ENCODE measurements at places on chromosomes 6 and 20.

- DNase-seq = no peak
Measured at GRCh38 chr6:31920811-31921210, 6.7 kb upstream of the C2 start.

DNA sequence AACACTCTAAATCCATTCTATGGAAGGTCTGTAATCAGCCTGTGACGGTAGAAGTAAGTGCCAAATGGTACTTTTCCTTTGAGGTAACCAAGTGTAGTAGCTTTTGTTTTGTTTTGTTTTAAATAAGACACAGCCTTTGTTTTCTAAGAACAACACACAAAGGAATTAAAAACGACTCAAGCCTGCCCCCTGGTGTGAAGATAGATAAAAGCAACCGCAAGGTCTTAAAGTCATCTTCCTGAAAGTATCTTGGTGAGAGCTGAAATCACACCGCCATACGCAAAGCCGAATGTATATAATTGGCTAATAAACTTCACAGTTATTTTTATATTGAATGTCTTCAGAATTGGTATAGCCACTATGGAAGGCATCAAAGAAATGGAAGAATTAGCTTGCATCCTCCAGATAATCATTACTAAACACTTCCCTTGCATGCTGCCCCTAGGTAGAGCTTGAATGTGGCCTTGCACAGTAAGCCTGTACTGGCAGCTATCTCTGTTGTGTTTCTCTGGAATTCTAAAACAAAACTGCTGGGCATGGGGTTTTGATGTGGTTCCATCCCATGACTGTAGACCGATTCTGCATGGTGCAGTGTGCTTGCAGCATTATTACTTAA, 95.6 kb downstream of the LAMP5 start:
- peak; percentile 91 for DNase-seq

DNA sequence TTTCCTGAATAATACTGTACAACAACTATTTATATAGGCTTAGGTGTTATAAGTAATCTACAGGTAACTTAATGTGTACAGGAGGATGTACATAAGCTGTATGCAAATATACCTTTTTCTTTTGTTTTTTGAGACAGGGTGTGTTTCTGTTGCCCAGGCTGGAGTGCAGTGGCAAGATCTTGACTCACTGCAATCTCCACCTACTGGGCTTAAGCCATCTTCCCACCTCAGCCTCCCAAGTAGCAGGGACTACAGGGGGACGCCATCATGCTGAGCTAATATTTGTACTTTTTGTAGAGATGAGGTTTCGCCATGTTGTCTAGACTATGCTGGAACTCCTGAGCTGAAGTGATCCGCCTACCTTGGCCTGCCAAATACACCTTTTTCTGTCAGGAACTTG, 191.7 kb upstream of the ZNF217 start:
- DNase-seq = no peak

DNA sequence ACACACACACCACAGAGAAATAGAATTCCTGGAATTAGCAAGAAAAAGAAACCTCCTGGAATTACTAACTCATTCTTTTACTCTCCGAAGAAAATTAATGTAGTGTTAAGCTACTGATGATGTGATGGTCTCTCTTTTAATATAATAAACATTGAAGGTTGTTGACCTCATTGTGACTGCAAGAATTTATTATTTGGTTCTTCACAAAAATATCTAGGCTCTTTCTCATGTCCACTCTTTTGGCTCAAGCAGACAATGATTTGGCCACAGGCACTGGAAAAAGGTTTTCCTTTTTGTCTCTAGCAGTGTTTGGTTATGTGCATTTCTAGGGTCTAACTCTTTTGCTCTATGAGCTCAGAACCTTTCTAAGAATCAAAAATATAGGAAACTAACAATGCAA, 811.9 kb downstream of the TENT5A start:
- DNase-seq = no peak

GRCh38 chr6:39892490-39893129, 41.7 kb downstream of the MOCS1 start:
- DNase-seq = peak; percentile 48

- DNase-seq = no peak
Measured at GRCh38 chr6:39731565-39731964, 6.4 kb upstream of the KIF6 start.

- no peak for DNase-seq
Measured at GRCh38 chr20:438571-439469, 23.5 kb downstream of the TBC1D20 start.

GRCh38 chr6:47209632-47210031, 100.1 kb downstream of the TNFRSF21 start:
- no peak for DNase-seq

DNA sequence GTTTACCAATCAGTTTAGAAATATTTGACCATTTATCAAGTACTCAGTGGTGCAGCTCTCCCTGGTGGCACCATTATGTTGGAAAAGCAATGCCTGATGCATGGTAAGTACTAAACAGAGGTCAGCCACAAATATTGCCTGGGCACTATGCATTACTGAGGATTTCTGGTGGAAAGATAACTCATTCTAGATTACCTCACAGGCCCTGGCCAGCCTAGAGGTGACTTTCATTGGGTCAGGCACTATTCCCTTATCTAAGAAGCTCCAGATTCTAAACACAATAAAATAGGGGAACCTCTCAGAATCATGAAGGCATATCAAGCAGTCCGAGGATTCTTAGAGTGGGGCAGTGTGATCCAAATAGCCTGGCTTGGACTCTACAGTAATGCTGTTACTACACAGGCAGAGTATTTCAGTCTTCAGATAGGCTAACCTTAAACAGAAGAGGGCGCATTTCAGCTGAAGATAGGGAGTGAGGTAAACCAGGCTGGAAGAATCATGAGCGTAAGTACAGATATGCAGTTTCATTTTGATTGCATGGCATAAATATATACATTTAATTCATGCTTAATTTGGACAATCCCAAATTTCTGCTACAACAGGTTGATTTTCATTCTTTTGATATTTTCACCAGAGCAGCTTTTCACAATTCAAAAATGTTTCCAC, 12.1 kb downstream of the LGSN start:
- DNase-seq = peak; percentile 26

- no peak for DNase-seq
Measured at GRCh38 chr6:153145591-153145990, 14.5 kb upstream of the RGS17 start.

DNA sequence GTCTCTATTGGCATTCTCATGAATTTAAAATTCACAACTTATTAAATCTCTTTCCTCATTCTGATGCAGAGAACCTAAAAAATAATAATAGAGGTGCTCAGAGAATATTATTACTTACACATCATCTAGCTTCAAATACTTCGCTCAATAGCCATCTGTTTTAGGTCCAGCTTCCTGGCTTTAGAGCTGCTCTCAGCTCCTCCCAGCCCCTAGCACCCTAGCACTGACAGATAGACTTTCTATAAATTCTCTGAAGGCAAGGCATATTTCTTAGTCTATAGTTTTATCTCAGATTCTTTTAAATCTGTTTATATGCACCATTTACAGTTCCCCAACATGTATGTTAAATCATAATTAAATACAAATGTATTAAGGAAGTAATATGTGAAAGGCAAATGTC, 281.3 kb downstream of the PTPRK start:
- DNase-seq = no peak

- no peak for DNase-seq
Measured at GRCh38 chr6:55040102-55040848, 134.0 kb upstream of the HCRTR2 start.

DNA sequence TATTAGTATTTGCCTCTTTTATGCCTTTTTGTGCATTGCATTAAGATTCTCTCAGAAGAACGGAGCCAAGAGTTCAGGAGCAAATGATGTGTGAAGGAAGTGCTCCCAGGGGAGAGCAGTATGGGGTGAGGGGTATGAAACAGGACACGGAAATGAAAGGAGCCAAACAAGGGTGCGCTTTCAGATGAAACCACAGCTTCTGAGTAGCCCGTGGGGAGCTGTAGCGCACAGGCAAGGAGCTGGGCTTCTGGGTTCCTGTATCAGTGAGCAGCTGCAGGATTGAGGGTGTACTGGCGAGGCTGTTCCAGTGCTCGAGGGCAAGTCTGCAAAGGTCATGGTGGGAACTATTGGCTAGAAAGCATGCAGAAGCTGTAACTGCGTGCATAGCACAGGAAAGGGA, 25.4 kb downstream of the ANKEF1 start:
- no peak for DNase-seq

DNA sequence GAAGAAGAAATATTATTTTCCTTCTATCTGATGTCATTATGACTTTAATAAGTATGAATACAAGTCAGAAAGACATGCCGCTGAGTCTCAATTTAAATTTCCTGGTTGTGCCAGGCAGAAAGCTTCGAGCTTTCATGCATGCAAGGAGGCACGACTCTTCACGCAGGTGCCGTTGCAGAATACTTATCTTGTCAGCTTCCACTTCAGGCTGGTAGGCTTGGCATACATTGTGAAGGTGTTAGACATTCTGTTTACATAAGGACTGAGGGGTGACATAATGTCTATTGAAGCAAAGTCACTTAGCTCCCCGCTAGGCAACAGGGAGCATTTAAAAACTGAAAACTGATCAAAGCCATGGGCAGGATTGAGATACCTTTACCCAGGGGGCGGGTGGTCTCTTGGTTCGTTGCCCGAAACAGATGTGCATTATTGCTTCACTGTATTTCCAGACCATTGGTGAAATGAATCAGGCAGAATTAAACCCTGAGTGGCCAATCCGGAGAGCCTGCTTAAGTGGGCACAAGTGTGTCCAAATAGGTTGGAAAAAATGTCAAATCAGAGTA, 16.4 kb downstream of the BMP6 start:
- DNase-seq = no peak

DNA sequence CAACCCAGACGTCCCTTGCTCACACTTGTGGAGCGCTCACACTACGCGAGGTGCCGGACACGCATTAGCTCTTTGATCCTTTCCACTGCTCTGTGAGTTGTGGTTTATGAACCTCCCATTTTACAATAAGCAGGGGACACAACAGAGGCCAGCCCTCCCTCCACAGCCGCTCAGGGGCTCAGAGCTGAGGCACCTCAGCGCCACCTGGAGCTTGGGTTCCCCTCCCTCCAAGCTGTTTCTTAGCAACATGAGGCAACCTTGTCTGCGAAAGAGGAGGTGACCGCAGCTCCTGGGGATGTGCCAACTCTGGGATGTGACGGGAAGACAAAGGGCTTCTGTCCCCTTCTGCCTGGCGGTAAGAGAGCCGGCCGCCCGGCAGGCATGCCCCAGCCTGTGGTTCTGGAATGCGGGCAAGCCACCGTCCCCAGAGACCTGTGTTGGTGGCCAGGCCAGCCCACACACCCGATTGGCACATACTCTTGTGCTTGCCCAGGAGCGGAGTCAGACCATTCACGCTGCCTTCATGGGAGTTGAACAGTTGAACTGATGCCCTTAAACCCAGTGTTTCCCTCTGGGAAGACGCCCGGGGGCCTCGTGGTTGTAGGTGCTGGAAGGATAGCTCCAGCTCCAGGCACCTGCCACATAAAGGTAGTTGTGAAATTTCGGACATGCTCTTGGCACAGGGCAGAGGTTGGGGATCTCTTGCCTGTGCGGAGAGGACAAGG, 44.5 kb downstream of the RBM38 start:
- DNase-seq = peak; percentile 70

- peak; percentile 22 for DNase-seq
Measured at GRCh38 chr6:167683028-167683862, 143.5 kb upstream of the AFDN start.

DNA sequence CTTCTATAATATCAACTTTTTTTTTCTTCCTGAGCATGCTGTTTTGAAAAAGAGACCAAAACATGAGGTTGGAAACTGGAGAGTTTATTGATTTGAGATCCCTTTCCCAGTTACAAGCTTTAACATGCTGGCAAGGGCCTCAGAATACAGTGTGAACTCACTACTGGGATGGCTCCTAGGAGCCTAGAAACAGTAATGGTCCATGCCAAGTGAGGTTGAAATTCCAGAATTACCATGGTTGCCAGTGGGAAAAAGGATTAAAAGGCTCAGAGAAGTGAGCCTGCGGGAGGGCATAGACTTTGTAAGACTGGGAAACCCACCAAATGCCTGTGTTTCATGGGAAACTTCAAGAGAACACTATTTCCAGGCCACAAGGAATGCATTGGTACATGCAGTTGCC, 28.9 kb upstream of the SLC22A3 start:
- DNase-seq = no peak

- no peak for DNase-seq
Measured at GRCh38 chr6:157251586-157252247, 71.6 kb downstream of the TMEM242 start.

GRCh38 chr20:1440024-1440423, 26.6 kb downstream of the NSFL1C start:
- no peak for DNase-seq

DNA sequence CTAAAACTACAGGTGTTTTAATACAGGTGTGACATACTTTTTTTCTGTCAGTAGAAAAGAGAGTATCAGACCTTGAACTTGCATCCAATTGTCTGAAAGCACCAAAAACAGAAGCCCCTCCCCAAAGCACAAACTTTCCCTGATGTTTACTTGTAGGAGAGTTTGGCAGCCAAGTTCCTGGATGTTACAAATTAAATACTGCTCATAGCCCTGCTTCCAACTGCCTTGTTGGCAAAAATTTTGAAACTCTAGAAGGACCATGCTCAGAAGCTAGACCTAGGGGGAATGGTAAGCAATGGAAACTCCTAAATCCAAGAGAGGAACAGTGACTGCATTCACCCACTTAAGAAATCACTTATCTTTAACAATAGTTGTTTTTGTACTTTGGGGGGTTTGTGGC, 17.0 kb upstream of the ARG1 start:
- no peak for DNase-seq

DNA sequence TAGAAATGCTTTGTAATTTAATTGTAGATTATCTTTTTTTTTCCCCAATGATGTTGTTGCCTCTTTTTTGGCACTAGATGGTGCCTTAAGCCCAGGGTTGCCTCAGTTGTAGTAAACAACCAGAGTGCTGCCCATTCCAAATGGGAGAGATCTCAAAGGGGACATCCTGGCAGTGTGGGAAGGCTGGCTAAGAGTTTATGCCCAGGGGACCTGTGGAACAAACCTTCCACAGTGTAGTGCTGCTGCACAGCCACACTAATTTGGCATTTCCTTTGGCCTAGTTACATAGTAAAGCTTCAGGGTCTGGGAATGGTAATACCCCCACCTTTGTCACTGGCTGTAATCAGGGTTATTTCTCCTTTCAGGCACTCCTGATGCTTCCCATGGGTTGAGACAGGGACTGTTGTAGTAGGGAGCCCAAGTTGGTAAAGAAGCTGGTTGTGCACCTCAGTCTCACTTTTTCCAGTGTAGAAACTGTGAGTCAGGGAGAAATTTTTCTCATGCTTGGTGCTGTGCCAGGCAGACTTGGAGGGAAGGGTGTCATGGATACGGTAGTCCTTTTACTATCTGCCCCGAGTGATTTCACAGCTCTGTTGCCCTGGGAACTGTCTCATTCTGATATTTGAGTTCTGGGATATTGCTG, 177.8 kb upstream of the ECI2 start:
- no peak for DNase-seq

GRCh38 chr6:24991810-24992467, 56.2 kb upstream of the RIPOR2 start:
- peak; percentile 34 for DNase-seq

GRCh38 chr20:10659651-10660601, 13.9 kb downstream of the JAG1 start:
- DNase-seq = no peak

DNA sequence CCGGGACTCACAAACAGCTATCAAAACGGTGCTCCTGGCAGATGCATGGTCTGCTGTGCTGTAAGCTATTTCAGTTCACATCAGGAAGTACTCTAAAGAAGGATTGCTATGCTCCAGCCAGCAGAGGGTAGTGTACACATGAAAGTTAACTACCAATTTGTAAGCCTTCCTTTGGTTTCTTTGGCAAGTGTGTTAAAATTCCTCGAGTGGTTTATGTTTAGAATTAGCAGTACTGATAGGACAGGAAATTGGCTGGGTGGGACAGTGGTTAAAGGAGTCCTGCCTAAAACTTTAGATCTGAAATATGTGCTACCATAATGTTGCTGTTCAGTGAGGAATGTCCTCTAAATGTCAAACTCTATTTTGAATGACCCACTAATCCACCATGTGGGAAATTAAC, 47.4 kb downstream of the TRMT11 start:
- peak; percentile 69 for DNase-seq

Measured in cerebellar cortex (tissue), 1 donor.